NCI-H2171 (cell line): ENCODE measurements at places on chromosomes 7 and 10.

- no peak for DNase-seq
Measured at GRCh38 chr10:132152896-132153580, 33.7 kb upstream of the DPYSL4 start.

DNA sequence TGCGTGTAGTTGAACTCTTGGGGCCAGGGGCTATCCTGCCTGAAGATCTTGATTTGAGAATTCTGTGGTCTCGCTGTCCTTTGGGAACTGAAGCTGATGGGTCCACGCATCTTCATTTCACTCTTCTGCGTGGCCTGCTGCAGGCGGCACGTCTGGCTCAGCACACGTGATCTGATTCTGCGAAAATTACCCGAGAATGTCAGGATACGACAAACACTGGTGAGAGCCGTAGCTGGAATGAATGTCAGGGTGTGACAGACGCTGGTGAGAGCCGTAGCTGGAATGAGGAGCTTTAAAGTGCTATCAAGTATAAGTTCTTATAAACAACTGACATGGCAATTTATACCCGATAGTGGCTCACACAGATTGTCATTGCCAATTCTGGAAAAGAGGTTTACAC is 44.6 kb upstream of the CFAP46 start:
- no peak for DNase-seq

GRCh38 chr7:7772397-7772821 is 54.0 kb upstream of the RPA3 start:
- DNase-seq = peak; percentile 61

DNA sequence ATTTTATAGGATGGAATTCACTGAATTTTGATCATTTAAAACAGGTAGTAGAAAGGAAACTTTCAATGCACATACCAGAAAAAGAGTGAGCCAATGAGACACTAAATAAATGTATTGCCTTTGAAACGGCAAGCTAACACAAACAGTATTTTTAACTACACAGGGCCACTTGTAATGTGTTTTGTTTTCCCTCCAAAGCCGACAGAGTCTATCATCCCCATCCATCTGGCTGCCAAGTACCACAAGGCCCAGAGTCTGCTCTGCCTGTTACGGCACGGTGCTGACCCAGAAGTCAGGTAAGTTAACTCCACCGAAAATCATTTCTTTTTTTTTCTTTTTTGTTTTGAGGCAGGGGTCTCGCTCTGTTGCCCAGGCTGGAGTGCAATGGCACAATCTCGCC is 1.5 kb downstream of the ANKRD61 start:
- DNase-seq = no peak

GRCh38 chr10:78177491-78178185 is 144.0 kb downstream of the RPS24 start:
- DNase-seq = no peak

DNA sequence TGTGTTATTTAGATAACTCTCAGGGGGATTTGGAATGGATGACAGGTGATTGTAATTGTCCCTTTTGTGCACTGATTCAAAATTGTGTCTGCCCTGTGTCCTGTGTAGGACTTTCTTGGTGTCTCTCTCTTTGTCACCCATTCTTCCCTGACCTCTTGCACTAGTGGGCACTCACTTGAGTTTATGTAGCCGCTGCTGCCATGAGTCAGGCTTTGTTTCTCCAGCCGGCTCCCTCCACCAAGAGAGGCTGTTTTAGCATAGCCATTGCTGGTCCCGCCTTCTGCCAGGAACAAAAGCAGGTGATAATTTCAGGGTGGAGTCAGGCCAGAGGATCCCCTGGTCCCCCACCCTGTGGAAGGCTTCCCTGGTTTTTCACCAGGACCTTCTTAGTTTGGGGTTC is 8.4 kb downstream of the COL17A1 start:
- DNase-seq = no peak

GRCh38 chr10:484441-484924 is 205.0 kb downstream of the DIP2C start:
- DNase-seq = no peak

DNA sequence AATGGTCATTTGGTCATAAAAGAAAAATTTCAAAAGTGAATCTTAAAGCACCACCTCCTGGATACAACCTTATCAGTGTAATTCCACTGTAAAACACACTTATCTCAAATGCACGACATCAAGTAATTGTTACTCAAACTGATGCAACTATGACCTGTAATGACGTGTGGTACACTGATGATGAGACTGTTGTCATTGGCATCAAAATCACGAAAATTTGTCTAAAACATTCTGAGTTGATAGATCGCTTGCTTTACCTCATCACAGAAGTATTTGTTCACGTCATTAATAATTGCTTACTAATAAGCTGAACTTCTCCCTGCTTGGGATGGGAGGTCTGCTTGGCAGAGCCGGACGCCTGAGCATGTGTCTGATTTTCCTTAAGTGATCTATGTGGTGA is 221.8 kb upstream of the KLF6 start:
- no peak for DNase-seq

DNA sequence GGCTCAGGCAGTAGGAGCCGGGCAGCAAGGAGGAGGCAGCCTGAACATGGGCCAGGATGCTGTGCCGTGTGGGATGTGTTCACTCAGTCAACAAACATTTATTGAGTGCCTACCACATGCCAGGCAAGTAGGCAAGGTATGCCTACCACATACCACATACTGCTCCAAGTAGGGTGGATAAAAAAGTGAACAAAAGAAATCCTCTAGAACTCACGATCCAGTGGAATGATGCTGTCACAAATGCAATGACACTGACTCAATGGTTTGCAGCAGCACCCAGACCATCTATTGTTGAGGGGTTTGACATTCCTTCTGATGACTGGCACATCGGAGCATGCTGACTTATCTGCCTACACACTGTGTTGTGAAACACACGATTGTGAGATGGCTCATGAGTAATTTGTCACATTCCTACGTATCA is 413.5 kb downstream of the NRG3 start:
- DNase-seq = no peak

DNA sequence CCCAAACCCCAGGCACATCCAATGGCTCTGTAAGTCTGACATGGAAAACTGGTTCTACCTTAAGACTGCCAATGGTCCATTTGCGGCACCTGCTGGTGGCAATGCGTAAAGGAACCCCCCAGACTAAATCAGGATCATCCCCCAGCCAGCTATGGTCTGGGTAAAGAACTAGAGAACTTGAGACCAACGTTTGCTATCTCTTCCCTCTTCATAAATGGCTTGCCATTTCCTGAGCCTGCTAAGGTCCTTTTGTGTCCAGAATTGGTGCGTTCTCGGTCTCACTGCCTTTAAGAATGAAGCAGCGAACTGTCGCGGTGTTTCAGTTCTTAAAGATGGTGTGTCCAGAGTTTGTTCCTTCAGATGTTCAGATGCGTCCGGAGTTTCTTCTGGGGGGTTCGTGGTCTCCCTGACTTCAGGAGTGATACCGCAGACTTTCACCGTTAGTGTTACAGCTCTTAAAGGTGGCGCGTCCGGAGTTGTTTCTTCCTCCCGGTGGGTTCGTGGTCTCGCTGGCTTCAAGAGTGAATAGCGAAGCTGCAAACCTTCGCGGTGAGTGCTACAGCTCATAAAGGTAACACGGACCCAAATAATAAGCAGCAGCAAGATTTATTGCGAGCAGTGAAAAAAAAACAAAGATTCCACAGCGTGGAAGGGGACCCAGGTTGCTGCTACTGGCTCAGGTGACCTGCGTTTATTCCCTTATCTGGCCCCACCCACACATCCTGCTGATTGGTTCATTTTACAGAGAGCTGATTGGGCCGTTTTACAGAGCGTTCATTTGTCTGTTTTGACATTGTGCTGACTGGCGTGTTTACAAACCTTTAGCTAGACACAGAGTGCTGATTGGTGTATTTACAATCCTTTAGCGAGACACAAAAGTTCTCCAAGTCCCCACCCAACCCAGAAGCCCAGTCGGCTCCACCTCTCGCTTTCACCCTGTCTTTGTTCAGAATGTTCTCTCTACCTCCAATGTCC is 95.4 kb downstream of the ELMO1 start:
- DNase-seq = no peak

DNA sequence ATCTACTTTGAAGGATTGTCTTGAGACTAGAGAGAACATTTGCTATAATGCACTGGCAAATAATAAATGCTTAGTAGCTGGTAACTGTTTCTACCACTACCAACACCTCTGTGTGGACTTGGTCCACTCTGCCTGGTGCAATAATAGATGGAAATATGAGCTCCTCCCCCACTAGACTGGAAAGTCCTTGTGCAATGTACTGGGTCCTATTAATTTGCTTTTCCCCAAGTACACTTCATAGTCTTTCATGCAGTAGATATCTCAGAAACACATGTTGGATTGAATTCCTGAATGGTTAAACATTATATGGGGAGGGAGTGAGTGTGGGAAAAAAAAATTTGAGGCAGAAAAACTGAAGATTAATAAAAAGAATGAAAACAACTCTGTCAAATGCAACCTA is 119.3 kb downstream of the C10orf90 start:
- DNase-seq = no peak
